ENCODE measurements at places on chromosomes 5 and 9. TPM values are rescaled to one million over a fixed set of nuclear protein-coding genes. Genes with fewer than 3 reads are reported as not detected.
A peak's percentile ranks its signal among the peaks of the same experiment; 100 is the strongest.

Gene CDC42SE2
- 46.1 TPM for total RNA-seq

Gene AP3S1
- 88.8 TPM for total RNA-seq

Gene PCDHB13
- total RNA-seq = 1.0 TPM

Gene CCDC127
- total RNA-seq = 8.1 TPM

- peak overlapping the region; percentile 67 for H3K27ac ChIP-seq
- peaks cover 17% of the 10 kb centered on the region for H3K4me1 ChIP-seq
- H3K4me3 ChIP-seq = no peak overlapping the region
- H3K27me3 ChIP-seq = no peaks in the 10 kb centered on the region
- DNase-seq = no peak
These were observed 31.5 kb upstream of the ZCCHC9 start for GRCh38 chr5:81269751-81270393.

DNA sequence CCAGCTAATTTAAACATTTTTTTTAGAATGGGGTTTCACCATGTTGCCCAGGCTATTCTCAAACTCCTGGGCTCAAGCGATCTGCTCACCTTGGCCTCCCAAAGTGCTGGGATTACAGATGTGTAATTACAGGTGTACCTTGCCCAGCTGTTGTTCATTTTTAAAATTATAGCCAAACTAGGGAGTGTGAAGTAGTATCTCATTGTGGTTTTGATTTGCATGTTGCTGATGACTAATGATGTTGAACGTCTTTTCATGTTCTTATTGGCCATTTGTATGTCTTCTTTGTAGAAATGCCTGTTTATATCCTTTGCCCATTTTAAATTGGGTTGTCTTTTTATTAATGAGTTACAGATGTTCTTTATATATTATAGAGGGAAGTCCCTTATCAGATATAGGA, 31.5 kb downstream of the EHMT1 start:
- H3K4me3 ChIP-seq = no peak overlapping the region
- no peaks in the 10 kb centered on the region for H3K4me1 ChIP-seq
- DNase-seq = no peak
- H3K36me3 ChIP-seq = no peaks in the 10 kb centered on the region
- no peak overlapping the region for H3K27ac ChIP-seq

GRCh38 chr5:181187500-181188213, 17.3 kb downstream of the TRIM7 start:
- H3K27me3 ChIP-seq = no peaks in the 10 kb centered on the region
- peak overlapping the region; percentile 82 for H3K27ac ChIP-seq
- no peaks in the 10 kb centered on the region for H3K36me3 ChIP-seq
- peaks cover 11% of the 10 kb centered on the region for H3K4me1 ChIP-seq
- peak overlapping the region; percentile 85 for H3K4me3 ChIP-seq

- H3K36me3 ChIP-seq = no peaks in the 10 kb centered on the region
- DNase-seq = no peak
These were observed 479.0 kb downstream of the MTRR start for GRCh38 chr5:8347984-8348383.

- H3K36me3 ChIP-seq = no peaks in the 10 kb centered on the region
- H3K4me3 ChIP-seq = no peak overlapping the region
- no peaks in the 10 kb centered on the region for H3K27me3 ChIP-seq
- DNase-seq = no peak
These were observed 185.5 kb downstream of the ARHGAP26 start for GRCh38 chr5:142955628-142956027.
